ENCODE measurements at places on chromosomes 5 and 9. TPM values are rescaled to one million over a fixed set of nuclear protein-coding genes. Genes with fewer than 3 reads are reported as not detected.

GRCh38 chr5:110727025-110727314 is 499 bp upstream of the TMEM232 start:
- DNase-seq: no peak

DNA sequence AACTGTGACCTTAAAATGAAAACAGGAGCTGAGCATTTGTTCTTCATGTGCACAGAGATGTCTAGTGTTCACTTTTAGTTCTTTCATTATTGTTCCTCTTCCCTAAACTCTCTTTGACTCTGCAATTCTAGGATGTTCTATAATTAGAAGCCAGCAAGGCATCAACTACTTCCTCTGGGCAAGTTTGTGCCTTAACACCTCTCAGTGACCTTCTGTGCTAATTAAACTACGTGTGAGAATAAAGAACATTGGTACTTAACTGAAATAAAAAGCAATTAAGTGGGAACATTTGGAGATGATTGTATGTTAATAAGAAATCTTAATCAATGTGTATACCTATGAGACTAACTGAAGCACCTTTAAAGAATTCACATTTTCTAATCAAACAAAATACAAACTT is 242.8 kb downstream of the RASEF start:
- DNase-seq: no peak

DNA sequence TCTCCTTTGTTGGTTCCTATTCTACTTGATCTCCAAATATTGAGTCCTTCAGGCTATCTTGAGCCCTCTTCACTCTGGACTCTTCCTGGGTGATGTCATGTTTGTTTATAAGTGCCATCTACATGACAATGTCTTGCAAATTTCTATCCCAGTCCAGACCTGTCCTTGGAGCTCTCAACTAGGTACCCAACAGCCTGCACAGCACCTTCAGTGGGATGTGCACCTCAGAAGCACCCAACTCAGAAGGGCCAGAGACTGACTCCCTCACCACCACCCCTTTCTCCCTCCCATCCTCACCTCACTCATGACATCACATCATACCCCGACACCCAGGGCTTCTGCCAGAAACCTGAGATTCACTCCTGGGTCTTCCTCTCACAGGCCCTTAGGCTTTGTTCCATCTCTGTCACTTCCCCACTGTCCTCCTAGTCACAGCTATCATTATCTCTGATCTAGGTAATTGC is 14.4 kb downstream of the TXN start:
- no peak for DNase-seq

GRCh38 chr9:123093141-123093540 is 59.7 kb downstream of the GPR21 start:
- DNase-seq: no peak

DNA sequence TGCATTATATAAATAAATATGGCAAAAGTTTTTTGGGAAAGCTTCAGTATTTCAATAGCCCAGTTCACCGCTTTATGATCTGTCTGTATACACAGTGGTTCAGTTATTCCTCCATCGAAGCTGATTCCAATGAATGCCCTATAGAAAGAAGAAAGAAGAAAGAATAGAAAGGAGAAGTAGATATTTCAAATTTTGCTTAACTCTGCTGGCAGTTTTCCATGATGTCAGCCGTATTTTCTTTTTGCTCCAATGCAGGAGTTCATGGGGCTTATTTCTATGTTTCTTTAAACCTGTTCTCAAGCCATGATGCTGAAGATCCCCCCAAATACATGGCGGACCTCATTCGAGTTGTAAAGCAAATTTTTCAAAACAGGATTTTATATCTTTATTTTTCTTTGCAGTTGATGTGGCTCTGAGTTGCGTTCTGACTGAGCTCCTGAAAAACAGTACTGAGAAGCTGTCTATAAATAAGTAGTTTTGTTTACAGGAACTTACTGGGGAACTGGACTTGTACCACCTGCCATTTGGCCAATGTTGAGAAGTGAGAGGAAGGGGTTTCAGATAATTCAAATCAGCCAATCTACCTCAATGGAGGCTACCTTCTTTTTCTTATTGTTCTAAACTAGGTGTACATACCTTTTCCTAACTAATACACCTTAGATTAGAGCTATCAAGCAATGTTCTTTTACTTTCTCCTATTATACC is 418.5 kb upstream of the MEF2C start:
- no peak for DNase-seq

DNA sequence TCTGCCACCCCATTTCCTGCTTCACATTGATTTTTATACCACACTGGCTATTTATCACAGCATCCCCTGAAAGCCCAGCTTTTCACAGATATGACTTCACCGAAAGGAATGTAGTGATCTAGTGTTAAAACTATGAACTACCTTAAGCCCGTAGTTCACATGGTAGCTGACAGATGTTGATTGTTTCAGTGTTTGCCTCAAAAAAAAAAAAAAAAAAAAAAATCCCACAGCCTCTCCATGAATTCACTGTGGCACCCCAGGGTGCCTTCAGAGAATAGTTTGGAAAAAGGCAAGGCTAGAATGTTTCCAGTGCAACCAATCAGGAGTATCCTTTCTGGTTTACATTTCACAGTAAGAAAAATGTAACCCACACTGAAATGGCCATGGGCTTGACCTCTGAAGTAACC is 37.1 kb downstream of the GLIS3 start:
- no peak for DNase-seq

DNA sequence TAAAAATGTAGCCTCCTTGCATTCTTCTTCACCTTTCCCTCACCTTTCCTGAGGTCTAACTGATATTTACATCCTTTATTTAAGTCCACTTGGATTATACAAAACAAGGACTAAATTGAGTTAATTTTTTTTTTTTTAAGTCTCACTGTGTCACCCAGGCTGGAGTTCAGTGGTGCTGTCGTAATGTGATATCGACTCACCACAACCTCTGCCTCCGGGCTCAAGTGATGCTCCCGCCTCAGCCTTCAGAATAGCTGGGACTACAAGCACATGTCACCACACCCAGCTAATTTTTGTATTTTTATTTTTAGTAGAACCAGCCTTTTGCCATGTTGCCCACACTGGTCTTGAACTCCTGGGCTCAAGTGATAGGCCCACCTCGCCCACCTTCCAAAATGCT is 195.3 kb downstream of the BNC2 start:
- DNase-seq: no peak

- no peak for DNase-seq
Observed at GRCh38 chr9:89883401-89884341, 278.9 kb downstream of the GADD45G start.

DNA sequence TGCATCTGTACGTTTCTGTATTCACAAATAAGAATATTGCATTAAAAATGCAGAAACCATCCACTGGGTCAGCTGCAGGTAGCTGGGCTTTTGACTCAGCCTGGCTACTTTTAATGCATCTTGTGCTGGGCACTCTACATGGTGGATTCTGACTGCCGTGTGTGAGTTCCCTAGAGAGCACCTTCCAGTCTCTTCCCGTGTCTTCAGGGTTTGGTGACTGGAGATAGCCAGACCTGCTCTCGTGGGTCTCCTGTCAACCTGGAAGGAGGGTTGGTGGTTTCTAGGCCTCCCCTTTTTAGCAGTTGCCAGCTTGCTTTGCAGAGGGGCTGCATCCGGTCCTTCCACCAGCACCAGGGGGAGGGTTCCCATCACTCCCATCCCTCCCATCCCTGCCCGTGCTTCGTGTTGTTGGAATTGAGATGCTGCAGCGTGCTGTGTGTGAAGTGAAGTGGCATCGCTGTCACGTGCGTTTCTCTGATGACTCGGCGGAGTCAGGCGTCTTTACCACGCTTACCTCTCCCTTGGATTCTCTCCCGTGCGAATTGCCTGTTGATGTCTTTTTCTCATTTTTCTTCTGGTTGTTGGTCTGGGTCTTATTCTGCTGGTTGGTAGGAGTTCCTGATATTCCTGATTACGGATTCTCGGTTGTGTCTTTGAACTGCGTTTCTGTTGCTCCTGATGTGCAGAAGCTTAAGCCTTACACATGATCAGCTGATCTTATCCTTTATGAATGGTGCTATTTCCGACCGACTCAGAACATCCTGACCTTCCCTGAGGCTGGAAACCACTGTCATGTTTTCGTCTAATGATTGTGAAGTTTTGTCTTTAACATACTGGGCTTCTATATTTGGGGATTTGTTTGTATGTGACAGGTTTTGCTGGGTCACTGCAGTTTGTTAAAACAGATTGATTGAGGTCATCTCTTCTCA is 16.9 kb downstream of the FBXW5 start:
- DNase-seq: no peak

DNA sequence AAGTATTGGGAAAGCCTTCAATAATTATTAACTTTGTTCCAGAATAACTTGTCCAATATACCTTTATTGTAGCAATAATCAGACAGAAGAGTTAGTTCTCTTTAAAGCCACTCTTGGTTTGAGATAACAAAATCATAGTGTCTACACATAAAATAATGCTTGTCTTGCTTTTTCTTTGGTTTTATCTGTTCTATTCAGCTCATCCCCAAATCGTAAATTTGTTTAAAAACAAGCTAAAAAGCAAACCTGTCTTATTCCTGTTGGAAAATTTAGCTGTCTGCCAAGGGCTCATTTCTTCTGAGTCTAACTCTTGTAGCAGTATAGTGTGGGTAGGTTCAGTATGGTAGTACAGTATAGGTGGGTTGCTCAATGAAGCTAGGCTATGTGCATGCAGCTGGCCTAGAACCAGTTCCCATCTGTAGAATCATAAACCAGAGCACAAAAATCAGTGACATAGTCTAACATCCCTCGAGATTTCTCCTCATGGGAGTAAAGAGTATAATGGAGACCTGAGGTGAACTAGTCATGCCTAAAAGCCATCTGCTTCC is 17.9 kb upstream of the APBA1 start:
- DNase-seq: no peak

DNA sequence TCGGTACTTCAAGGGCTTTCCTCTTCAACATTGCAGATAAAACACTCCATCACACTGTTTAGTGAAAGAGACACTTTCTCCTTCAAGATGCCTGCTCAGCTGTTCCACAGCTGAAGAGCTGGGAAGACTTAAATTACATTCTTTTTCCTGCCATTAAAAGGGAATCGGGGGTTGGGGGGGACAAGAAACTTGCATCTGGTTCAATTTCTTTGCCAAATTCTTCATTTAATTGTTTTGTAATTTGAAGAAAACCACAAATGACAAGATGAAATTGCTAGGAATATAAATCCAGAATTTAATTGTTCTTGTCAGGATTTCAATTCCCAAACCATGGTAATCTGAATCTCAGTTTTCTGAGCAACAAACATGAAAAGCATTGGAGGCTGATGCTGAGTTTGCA is 478.3 kb downstream of the EBF1 start:
- DNase-seq: no peak

FCN2 gene
- not detected for total RNA-seq

F12 gene
- total RNA-seq: not detected

TRIP13 gene
- total RNA-seq: not detected
